ENCODE measurements at places on chromosomes 5 and 9.

DNA sequence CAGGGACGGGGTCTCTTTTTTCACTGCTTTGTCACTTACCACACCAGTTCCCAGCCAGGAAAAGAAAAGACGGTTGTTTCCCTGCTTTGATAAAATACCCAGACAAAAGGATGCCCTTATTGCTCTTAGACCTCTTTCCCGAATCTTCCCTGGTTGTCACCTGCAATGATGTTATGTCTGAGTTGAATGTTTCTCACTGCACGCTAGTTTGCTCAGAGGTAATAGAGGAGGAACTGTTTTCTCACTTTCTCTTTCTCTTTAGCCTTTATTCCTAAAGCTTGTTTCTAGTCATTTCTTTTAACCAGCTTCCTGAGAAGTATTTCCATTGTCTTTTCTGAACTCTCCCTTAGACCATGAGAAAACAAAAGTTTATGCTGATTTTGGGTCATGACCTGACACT lies 32.9 kb downstream of the ACER2 start:
- no peak for DNase-seq

DNA sequence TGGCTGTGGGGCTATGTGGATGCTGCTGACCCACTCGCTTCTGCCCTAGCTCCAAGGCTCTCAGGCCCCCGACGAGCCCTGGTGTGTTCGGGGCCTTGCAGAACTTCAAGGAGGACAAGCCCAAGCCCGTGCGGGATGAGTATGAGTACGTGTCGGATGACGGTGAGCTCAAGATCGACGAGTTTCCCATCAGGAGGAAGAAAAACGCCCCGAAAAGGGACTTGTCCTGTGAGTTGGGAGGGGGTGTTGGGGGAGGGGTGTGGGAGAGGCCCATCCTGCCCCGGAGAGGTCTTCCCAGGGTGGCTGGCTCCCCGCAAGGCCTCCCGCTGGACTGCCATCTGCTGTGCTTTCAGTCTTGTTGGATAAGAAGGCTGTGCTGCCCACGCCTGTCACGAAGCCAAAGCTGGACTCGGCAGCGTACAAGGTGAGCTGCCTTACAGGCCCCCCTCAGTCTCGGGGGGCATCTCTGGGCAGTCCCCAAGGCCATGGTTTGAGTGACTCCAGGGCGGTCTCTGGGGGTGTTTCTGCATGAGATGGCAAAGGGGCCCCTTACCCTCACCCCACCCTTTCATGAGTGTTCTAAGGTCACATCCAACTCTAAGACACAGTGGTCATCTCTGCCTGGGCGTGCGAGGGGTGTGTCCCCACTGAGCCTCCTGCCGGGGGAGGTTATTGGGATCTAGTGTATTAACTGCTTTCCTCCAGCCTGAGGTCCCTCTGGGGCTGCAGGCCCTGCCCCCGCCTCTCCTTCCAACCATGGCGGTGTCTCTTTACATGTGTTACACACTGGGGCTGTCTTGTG lies 89.5 kb downstream of the PHF2 start:
- DNase-seq = no peak

DNA sequence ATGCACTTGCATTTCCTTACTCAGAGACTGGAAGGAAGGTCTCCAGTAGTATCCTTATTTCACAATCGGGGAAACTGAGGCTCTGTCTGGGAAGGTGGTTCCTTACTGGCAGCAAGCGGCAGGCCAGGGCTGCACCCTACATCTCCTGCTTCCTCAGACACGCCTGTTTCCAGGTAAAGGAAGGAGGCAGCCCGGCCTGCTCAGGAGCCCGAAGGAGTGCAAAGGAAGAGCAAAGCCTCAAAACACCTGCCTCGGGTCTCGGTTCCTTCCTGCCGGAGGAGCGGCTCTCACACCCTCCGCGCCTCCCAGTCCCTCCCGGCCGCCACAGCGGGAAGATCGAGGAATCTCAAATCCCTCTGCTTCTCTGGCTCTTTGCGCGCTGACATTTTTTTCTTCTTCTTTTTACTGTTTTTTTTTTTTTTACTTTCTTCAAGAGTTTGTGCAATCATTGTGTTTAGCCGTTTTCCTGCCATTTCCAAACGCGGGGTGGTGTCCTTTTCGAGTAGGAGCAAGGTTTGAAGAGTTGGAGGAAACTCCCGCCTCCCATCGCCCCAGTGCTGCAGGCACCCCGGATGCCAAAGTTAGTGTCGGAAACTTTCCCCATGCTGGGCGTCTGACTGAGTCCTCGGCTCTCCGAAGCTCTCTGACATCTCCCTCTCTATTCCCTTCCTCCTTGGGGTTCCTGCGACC lies 1.0 kb downstream of the GGTA1 start:
- DNase-seq = no peak

- no peak for DNase-seq
These were observed 234.5 kb downstream of the DENND1A start for GRCh38 chr9:123695386-123695785.

DNA sequence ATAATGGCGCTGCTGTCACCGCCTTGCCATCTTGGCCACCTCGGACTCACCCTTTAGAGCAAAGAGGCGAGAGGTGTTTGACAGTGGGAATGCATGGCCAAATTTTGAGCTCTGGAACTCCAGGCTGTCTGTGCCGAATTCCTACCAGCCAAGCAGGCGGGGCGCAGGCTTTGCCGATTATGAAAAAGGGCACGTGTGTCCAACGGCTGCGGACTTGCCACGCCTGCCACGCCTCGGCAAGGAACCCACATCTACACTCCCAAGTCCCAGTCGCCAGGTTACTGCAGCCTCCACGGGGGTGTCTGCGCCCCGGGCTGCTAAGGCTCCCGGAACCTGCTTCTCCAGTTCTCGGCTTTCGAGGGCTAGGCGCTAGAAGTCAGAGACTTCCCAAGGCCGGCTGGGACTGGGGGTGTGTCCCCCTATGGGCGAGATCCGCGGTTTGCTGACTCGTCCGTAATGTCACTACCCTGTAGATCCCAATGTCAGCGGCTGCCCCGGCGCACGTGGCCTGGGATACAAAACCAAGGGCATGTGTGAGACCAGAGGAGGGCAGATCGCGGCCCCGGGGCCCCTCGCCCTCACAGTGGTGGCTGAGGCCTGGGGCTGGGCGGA lies 2.8 kb downstream of the NPR3 start:
- DNase-seq = no peak

DNA sequence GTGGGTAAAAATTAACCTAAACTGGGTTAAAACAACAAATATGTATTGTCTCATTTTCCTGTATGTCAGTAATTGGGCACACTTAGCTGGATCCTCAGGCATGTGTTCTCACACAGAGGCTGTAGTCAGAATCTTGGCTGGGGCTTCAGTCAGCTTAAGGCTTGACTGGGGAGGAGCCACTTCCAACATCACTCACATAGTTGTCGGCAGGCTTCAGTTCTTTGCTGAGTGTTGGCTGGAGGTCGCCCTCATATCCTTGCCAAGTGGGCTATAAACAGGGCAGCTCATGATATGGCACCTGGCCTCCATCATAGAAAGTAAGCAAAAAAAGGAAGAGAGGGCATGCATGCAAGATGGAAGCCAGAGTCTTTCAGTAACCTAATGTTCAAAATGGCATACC lies 173.0 kb downstream of the GIN1 start:
- no peak for DNase-seq

GRCh38 chr5:10493884-10494283 lies 52.2 kb downstream of the ROPN1L start:
- no peak for DNase-seq

GRCh38 chr5:142204219-142204618 lies 95.6 kb downstream of the NDFIP1 start:
- DNase-seq = no peak

- no peak for DNase-seq
These were observed 78.3 kb upstream of the PCSK5 start for GRCh38 chr9:75812141-75812540.

DNA sequence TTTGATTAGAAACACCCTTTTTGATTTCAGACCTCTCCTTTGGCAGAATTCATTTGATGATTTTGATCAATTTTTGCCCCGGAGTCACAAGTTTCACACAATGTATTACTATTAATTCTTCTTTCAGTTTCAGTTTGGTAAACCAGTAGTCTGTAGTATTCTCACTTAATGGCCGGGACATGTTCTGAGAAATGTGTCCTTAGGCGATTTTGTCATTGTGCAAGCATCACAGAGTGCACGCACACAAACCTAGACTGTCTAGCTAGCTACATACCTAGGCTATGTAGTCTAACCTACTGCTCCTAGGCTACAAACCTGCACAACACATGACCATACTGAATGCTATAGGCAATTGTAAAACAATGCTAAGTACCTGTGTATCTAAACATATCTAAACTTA lies 662.5 kb downstream of the IRX1 start:
- DNase-seq = no peak

GRCh38 chr5:120326651-120327050 lies 137.4 kb upstream of the PRR16 start:
- no peak for DNase-seq

GRCh38 chr9:131942146-131942720 lies 137.4 kb downstream of the MED27 start:
- no peak for DNase-seq

DNA sequence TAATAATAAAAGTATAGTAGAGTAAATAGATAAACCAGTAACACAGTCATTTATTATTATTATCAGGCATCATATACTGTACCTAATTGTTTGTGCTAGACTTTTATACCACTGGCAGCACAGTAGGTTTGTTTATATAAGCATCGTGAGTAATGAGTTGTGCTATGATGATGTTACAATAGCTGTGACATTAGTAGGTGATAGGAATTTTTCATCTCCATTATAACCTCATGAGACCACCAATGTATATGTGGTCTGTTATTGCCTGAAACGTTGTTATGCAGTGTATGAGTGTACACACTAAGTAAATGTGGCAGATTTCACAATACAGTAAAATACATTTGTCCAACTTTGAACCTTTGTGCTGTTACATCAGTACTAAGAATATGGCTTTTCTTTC lies 72.7 kb upstream of the SPATA31D4 start:
- DNase-seq = no peak

DNA sequence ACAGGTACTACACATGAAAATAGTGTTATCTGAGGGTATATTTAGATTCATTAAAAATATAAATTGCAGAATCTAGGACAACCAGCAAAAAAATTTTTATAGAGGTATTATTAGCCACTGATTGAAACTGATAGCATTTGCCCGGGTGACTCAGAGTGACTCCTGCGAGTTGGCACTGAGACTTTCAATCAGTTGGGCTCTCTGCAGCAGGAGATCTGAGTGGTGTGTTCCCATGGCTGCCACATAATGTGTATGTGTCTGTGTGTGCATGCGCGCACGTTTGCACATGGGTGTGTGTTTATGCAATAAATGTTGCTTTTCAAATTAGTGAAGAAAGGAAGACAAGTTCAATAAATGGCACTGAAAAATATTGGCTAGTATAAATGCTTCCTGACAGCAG lies 100.1 kb upstream of the MRPS30 start:
- no peak for DNase-seq

GRCh38 chr9:23581931-23582330 lies 244.1 kb downstream of the ELAVL2 start:
- no peak for DNase-seq

- no peak for DNase-seq
These were observed 14.2 kb downstream of the TCERG1 start for GRCh38 chr5:146461319-146461718.

All from stimulated activated CD4-positive, alpha-beta T cell treated with anti-CD3 and anti-CD28 coated beads, Interleukin-2, amount 100 ng/mL, for 48 hours (primary cell).